ENCODE measurements at places on chromosomes 7 and 10. TPM values are rescaled to one million over a fixed set of nuclear protein-coding genes. Genes with fewer than 3 reads are reported as not detected.

DNA sequence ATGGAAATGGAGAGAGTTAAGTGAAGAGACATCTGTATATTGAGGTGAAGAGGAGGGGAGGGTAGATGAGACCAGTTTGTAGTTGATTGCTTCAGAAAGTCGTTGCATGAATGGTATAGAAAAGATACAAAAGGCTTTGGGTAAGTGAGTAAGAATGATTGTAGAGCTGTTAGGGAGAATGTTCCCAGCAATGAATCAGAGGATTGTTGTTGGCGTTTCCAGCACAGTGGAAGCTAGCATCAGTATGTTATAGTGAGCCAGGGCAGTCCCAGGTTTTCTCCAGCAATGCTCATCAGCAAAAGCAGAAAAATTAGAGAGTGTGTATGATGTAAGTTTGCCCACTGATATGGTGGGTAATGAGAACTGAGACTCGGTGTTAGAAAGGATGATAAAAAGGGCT, 15.4 kb upstream of the CDK6 start:
- no peak for DNase-seq

GRCh38 chr7:2666155-2666554, 21.8 kb upstream of the AMZ1 start:
- no peak for DNase-seq

- peak; percentile 53 for DNase-seq
These were observed 6.7 kb upstream of the PAXIP1 start for GRCh38 chr7:155009570-155010157.

PDE1C gene
- not detected for total RNA-seq

- no peak for DNase-seq
These were observed 306.4 kb upstream of the CACNA2D1 start for GRCh38 chr7:82750007-82750406.

SVIL gene
- 11.2 TPM for total RNA-seq

GRCh38 chr10:106708506-106708905, 456.0 kb downstream of the SORCS1 start:
- DNase-seq, result no peak

SAP25 gene
- total RNA-seq, result 30.0 TPM

- no peak for DNase-seq
These were observed 906.2 kb downstream of the LRMDA start for GRCh38 chr10:76337641-76338040.

SPDYE1 gene
- not detected for total RNA-seq

GRCh38 chr7:27784399-27785053, 44.6 kb downstream of the TAX1BP1 start:
- peak; percentile 26 for DNase-seq

- no peak for DNase-seq
These were observed 15.9 kb downstream of the ZNF3 start for GRCh38 chr7:100065452-100066186.

- DNase-seq, result no peak
These were observed 6.6 kb upstream of the STX1A start for GRCh38 chr7:73726083-73726466.

TEX47 gene
- total RNA-seq, result not detected

DNA sequence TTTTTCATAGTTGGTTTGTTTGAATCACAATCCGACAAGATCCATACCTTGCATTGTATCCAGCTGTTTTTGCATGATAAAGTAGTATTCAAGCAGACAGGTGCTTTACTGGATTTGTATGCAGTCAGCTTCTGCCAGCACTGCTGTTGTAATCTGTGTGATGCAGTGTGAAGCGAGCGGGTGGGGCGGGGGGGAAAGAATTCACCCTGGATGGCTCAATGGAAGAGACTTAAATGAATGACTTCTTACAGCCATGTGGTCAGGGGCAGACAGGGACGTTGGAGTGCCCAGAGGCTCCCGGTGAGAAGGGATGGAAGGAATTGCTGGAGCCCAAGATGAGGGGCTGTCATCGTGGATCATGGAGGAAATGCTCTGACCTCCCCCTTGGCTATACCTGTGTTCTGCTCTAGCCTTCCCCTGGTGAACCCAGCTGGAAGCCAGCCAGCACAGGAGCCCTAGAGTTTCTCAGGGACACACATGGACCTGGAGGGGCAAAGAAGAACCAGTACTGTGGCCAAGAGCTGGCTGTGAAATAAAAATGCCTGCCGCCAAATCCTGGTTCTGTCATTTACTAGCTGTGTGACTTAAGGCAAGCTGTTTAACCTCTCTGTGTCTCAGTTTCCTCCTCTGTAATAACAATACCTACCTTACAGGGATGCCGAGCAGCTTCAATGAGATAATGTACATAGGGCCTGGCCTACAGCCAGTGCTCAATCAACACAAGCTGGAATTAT, 14.1 kb downstream of the NFE2L3 start:
- no peak for DNase-seq

Measured in activated CD8-positive, alpha-beta T cell treated with anti-CD3 and anti-CD28 coated beads, Interleukin-2, amount 10 ng/mL, durations not matched to agents 7 days and 5 days (primary cell).